ENCODE measurements at places on chromosomes 1 and 21. TPM values are rescaled to one million over a fixed set of nuclear protein-coding genes. Genes with fewer than 3 reads are reported as not detected.

DNA sequence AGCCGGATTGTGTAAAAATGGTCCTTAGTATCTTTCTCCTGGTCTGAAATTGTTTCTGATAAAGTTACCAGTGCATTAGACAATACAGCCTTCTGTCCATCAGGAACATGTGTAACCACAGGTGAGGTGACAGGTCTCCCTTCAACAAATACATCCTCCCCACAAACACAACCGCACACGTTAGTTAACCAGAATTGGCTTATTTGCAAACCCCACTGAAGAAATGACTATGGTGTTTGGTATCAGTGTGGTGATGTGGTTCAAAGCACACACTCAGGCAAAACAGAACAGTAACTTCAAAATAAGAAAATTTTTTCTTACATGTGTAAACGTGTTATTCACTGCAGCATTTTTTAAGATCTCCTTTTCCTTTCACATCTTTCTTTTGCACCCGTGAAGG is 517.2 kb upstream of the NR5A2 start:
- no peak for DNase-seq

Gene LEMD1
- total RNA-seq = not detected

Gene OR2L13
- not detected for total RNA-seq

- peak; percentile 35 for DNase-seq
Observed at GRCh38 chr1:25771221-25772114, 28.5 kb upstream of the SELENON start.

All from urinary bladder (tissue), 4 donors.